HCT116 (cell line): ENCODE measurements at places on chromosomes 12 and 14. TPM values are rescaled to one million over a fixed set of nuclear protein-coding genes. Genes with fewer than 3 reads are reported as not detected.

The BTG1 gene
- 57.3 TPM for total RNA-seq

The ESRRB gene
- 1.9 TPM for total RNA-seq

The ATP6V1D gene
- total RNA-seq, result 38.5 TPM

The HCAR1 gene
- total RNA-seq, result not detected

The POLE gene
- total RNA-seq, result 128 TPM

The ZDHHC22 gene
- 0.10 TPM for total RNA-seq

The ZNF891 gene
- total RNA-seq, result 0.02 TPM

The BIN2 gene
- total RNA-seq, result 0.22 TPM

The IL22 gene
- not detected for total RNA-seq
